ENCODE measurements at places on chromosomes 11 and 22.

GRCh38 chr11:10309163-10310093 is 4.6 kb downstream of the ADM start:
- DNase-seq: peak; percentile 39

- DNase-seq: peak; percentile 30
Observed at GRCh38 chr22:29719899-29720645, at the start of gene CABP7. TSS of gene CABP7 (plus strand) at chr22:29720003. CDS start at chr22:29720425, 422 bp downstream.

- DNase-seq: no peak
Observed at GRCh38 chr22:35638410-35638809, 9.8 kb upstream of the APOL6 start.

GRCh38 chr11:130634961-130635473 is 186.6 kb downstream of the ADAMTS15 start:
- DNase-seq: peak; percentile 29

DNA sequence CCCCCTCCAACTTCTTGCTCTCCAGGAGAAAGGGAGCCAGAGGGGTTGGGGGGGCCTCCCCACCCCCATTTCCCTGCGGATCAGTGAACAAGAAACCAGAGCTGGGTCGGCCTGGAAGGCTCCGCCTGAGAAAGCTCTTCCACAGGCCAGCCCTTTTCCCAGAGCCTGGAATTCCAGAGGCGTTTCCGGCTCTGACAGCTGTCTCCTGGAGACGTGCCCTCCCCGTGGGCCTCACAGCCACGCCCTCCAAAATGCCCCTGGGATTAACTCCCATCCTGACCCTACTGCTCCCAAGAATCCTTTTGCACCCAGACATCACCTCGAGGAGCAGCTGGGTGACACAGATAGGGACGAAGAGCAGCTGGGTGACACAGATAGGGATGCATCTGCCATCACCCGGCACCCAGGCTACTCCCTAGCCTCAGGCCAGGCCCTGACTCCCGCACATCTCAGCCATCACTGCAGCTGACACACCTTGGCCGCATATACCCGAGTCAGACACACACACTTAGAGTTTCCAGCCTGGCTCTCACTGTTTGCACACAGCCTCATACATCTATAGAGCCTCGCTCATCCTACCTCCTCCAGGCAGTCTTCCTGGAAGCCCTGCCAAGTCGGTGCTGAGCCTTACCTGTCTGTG is 7.6 kb upstream of the CDC42EP1 start:
- DNase-seq: no peak

GRCh38 chr22:46965555-46966494 is 203.4 kb downstream of the TBC1D22A start:
- no peak for DNase-seq

- no peak for DNase-seq
Observed at GRCh38 chr22:39197578-39197977, 45.1 kb upstream of the CBX7 start.

DNA sequence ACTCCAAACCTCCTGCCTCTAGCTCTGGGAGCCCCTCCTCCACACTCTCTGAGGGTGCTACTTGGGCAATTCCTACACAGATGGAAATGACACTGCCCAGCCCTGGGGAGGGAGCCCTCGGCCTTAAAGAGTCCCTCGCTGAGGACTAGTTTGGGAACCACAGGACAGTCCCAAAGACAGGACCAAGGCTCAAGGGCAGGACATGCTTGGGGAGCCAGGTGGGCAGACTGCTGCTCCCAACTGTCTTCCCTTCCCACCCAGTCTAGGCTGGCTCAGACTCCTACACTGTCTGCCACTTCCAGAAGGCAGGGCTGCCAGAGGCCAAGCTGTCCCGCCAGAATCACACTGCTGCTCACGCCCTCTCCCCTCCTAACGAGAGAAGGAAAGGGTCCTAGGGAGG is 9.8 kb downstream of the ARRB1 start:
- DNase-seq: no peak

DNA sequence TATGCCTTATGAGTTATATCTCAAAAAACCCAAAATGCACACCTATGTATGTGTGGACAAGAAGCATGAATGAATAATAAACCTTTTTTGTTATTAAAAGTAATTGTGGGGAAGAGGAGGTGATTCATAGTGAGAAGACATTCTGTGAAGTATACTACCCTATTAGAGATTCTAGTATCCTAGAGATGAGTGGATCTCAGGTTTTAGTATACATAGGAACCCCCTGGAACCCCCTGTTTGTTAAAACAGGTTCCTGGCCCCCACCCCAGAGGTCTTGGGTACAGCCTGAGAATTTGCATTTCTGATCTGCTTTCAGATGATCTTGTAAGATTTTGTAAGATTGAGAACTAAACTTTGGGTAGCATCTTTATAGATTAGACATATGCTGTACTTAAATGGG is 17.5 kb downstream of the NUCB2 start:
- no peak for DNase-seq

DNA sequence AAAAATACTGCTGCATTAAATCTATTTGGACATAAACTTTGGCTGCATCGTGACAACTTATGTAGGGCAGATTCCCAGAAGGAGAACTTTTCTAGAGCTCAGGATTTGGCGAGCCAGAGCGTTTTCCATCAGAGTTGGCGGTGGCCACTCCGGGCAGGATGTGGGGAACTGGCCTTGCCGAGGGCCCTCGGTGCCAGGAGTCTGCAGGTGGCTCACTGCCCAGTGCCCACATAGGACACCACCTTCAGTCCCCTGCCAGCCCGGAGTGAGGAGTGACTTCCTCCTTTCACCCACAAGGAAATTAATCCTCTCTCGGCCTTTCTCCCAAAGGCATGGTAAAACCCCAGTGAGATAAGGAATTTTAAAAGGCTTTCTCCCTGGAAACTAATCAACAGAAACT is 1.6 kb upstream of the LGALS2 start:
- DNase-seq: no peak

Data from NCI-H345 (cell line).